ENCODE measurements at places on chromosomes 1 and 21.

GRCh38 chr1:89871768-89872473 is 51.1 kb downstream of the LRRC8D start:
- no peak for DNase-seq

DNA sequence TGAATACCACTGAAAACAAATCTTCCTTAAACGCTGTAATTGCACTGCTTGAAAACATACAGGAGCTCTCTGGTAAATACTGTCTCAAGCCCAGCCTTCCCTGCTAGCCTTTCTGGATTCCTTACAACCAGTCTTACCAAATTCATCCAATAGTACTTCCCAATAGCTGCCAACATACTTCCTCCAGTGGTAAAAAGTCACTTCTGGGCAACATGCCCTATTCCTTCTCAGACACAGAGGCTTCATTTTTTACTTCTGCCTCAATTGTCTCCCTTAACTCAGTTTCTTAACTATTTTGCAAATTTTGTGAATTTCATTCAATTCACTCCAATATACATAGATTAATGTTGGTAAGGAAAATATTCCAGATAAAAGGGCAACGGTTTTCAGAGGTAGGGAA is 166.3 kb downstream of the TBX15 start:
- no peak for DNase-seq

DNA sequence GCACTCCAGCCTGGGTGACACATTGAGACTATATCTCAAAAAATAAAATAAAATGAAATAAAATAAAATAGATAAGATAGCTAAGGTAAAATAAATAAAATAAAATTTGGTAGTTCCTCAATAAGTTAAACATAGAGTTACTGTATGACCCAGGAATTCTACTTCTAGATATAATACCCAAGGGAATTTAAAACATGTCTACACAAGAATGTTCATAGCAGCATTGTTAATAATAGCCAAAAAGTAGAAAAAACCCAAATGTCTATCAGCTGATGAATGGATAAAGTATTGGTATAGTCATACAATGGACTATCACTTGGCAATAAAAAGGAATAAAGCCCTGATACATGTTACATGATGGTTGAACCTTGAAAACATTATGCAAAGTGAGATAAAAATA is 47.8 kb downstream of the CEP350 start:
- no peak for DNase-seq

- no peak for DNase-seq
Measured at GRCh38 chr1:63148825-63149645, 173.3 kb upstream of the FOXD3 start.

GRCh38 chr1:236888903-236889302 is 93.8 kb downstream of the MTR start:
- no peak for DNase-seq

Measured in H54 (cell line).